Stimulated activated CD4-positive, alpha-beta T cell treated with anti-CD3 and anti-CD28 coated beads, TNF-alpha, amount 100 ng/mL, for 1 hour (primary cell): ENCODE measurements at places on chromosomes 13 and 19.

DNA sequence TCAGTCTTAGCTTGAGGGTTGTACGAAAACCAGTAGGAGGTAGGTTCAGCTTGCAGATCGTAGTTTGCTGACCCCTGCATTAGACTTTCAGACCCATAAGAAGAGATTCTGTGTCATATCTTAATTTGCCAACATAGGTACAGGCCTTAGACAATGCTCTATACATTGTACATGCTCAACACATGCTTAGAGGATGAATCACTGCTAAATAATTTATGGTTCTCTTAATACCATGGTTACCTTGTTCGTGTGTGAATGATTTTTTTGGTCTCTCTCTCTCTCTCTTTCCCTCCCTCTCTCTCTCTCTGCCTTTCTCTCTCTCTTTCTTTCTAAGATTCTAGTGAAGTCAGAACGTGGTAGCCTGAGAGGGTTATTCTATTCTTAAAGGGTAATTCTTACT lies 112.2 kb downstream of the FGF14 start:
- no peak for DNase-seq

DNA sequence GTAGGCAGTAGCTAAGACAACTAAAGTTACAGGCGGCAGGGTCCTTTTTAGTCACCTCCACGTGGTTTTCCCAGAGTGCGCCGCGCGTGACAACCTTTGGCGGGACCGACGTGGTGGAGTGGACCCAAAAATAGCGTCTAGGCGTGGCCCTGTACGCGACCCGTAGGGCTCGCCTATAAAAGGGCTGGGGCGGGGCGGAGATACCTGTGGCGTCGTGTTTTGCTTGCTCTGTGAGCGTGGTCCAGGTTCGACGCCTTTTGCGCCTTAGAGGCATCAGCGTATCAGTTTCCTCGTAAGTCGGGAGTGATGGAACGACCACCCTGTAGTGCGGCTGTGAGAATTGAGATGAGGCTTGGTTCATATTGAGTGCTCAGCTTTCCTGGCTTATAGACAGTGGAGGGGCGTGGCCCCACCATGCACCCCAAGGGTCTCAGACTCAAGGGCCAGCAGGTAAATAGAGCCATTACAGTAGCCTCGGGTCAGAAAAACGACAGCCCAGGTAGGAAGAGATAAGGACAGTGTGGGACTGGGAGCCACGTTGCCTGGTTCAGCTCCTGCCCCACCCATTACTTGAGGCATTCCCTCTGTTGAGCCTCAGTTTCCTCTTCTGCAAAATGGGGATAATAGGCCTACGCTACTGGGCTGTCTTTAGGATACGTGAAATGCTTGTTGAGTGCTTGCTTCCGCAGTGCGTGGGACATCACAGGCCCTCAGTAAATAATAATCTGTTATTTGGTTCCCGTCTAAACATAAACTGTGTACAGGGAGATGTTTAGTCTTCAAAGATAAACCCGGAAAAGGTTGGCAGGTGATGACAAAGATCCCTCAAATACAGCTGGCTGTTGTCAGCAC lies 693 bp upstream of the TMED1 start:
- no peak for DNase-seq

DNA sequence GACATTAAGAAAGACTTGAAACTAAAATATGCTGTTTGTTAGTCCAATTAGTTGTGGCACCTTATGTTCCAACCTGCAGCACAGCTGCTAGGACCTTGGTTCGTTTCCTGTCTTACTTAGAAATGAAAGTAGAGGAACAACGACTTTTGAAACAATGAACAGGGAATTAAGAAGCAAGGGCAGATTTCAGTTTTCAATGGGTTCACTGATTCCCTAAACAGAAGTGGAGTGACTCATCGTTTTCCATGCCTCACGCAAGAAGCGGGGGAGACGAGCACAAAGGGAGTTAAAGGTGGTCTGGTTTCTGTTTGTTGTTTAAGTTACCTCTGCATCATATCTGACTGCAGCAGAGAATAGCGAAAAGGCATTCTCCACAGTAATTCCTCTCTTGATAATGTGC lies 44.8 kb downstream of the PHF11 start:
- no peak for DNase-seq

- DNase-seq, result no peak
Measured at GRCh38 chr19:52646571-52647217, 8.5 kb upstream of the ZNF83 start.

DNA sequence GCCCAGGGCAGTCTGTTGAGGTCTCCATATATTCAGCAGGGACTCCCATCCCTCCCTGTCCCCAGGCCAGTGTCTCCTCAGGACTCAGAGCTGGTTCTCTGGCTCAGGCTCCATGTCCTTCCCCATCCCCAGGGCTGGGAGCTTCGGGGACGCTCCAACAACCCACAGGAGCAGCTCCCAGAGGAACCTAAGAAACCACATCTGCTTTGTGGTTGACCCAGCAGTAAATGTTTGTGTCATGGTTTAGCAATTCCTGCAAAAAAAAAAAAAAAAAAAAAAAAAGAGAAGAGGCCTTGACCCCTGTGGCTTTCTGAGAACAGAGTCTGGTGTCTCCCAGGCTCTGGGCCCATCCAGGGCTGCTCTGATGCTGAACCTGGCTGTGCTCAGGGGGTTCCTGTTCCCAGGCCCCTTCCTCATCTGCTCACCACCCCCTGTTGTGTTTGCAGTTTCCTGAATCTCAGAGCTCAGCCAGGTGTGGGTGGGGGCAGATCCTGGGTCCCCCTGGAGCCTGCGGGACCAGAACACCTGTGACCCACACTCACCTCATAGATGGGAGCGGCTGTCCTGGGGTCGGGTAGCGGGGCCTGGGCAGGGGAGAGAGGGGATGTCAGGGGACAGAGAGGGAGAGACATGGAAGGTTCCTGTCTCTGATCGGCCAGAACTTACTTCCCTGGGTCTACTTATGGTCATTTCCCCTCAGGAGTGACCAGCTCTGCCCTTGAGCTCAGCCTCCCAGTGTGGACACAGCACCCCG lies 25.2 kb upstream of the CEACAM1 start:
- DNase-seq, result no peak

DNA sequence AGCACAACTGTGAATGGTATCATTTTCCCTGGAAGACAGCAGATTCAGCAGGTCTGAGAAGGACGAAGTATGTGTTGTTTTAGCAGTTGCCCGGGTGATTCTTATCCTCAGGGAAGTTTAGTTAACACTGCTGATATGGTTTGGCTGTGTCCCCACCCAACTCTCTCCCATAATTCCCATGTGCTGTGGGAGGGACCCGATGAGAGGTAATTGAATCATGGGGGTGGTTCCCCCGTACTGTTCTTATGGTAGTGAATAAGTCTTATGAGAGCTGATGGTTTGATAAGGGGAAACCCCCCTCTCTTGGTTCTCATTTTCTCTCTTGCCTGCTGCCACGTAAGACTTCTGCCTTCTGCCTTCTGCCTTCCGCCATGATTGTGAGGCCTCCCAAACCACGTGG lies 81.0 kb upstream of the UBAC2 start:
- DNase-seq, result no peak

DNA sequence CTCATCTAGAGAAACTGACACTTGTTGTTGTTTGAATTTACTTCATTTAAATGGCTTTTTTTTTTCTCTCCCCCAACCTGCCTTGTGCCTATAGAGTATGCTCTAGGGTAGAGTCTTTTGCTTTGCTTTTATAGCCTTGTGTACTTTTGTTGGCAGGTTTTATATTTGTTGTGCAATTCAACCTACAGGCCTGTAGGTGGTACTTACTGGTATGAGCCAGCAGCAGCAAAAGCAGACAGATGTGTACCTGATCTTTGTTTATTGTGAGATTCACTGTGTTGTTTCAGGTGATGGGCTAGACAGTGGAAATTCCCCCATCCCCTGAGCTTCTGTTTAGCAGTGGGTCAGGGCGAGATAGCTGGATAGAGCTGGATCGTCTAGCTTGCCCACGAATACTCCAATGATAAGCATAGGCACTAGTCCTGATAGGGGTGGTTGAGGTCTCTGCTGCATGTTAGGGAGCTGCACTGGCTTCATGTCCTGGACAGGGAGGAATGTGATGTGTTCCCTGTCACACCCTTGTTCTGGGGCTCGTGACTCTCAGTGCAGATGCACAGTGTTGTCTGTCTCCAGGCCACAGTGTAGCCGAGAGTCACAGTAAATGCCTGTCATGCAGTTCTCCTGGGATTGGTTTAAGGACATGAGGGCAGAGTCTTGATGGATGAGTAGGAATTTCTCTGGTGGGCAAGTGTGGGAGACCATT lies 21.3 kb downstream of the DNAJC3 start:
- no peak for DNase-seq
